ENCODE measurements at places on chromosomes 1 and 21. TPM values are rescaled to one million over a fixed set of nuclear protein-coding genes. Genes with fewer than 3 reads are reported as not detected.

Gene VCAM1
- 0.66 TPM for total RNA-seq

Gene HAX1
- 102 TPM for total RNA-seq

Gene KRTAP21-2
- total RNA-seq = not detected

Gene SLAMF6
- total RNA-seq = not detected

Gene NR1I3
- total RNA-seq = not detected

Gene CASZ1
- total RNA-seq = 0.19 TPM

Gene CELSR2
- 1.5 TPM for total RNA-seq

Gene RAD54L
- 1.5 TPM for total RNA-seq

Gene HSD3B1
- not detected for total RNA-seq

Gene HES4
- 0.62 TPM for total RNA-seq

Gene RSPH1
- total RNA-seq = 0.13 TPM

Gene CAPN8
- not detected for total RNA-seq

Gene DISP3
- not detected for total RNA-seq

Gene NR0B2
- total RNA-seq = not detected

Gene CDK18
- total RNA-seq = 0.31 TPM

Gene PROX1
- 0.12 TPM for total RNA-seq

Gene APCS
- total RNA-seq = not detected

Gene MIXL1
- total RNA-seq = not detected

Gene CD160
- total RNA-seq = not detected

Gene FCRL6
- not detected for total RNA-seq

Gene LCE1E
- total RNA-seq = not detected

Gene NEK2
- 22.7 TPM for total RNA-seq

Gene C1orf185
- not detected for total RNA-seq

Gene ACP6
- total RNA-seq = 5.5 TPM

Gene PACC1
- total RNA-seq = 6.3 TPM

Gene LAMC1
- 914 TPM for total RNA-seq

Gene TMPRSS15
- total RNA-seq = 0.06 TPM

Gene VAV3
- total RNA-seq = 0.31 TPM

Gene HSPB7
- 21.6 TPM for total RNA-seq

Gene TSEN15
- total RNA-seq = 27.1 TPM

Gene ATP6V1G3
- total RNA-seq = not detected

Gene IFNLR1
- total RNA-seq = not detected

Gene PRKCZ
- 2.2 TPM for total RNA-seq

Gene LMOD1
- total RNA-seq = 61.5 TPM

Gene OR2T2
- total RNA-seq = not detected

Gene TRIM46
- 4.2 TPM for total RNA-seq

Gene C1orf115
- total RNA-seq = 5.1 TPM

Gene ZSCAN20
- 8.0 TPM for total RNA-seq

Gene KRTAP10-7
- total RNA-seq = not detected

Gene LCE3C
- total RNA-seq = not detected

Gene TIAM1
- total RNA-seq = 0.25 TPM

Gene OR2L8
- not detected for total RNA-seq

Gene NKAIN1
- not detected for total RNA-seq

Gene KCNJ9
- total RNA-seq = 0.06 TPM

Gene DCDC2B
- not detected for total RNA-seq
